ENCODE measurements at places on chromosomes 7 and 10.

DNA sequence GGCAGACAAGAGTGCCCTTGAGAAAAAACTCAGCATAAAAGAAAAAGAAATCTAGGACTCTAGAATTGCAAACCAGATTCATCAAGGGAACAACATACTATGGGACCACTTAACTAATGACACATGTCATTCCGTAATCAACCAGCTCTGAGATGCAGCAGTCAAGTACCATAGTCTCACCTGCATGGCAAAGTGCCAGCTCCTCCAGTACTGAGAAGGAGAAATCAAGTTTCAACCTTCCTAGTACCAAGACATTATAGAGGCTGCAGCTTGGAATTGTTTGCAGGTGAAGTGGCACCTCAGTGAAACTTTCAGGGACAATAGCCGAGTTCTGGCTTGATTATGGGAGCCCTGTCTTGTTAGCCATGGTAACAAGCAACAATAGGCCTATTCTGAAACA lies 11.5 kb downstream of the STEAP1 start:
- DNase-seq = peak; percentile 35

DNA sequence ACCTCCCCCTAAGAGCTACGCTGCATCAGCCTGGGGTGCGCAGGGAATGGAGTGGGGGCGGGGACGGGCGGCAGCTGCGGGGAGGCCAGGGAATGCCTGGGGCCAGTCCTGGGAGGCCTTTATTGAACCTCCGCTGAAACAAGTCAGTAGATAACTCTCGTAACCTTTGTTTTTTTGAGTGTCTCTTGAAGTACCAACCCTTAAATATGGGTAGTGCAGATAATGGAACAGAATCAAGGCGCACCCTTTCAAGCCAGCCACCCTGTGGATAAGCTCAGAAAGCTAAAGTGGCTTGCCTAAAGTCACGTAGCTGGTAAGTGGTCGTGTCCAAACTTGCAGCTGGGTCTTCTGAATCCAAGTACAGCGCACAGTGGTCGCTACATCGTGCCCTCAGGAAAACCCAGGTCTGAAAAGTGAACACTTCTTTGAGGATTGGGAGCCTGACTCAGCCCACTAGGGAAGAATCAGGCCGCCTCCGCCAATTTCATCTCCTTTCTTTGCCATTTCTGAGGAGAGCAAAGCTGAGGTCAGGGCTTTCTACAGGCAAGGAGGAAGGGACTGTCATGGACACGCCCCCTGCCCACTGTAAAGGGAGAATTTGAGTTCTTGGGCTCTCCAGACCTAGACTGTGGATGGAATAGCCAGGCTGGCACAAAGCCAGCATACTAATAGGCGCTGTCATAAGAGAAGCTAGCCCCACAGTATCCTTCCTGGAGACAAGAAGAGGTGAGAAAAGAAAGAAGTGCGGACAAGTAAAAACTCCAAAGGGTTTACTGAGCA lies 3.2 kb upstream of the EGR2 start:
- DNase-seq = no peak

DNA sequence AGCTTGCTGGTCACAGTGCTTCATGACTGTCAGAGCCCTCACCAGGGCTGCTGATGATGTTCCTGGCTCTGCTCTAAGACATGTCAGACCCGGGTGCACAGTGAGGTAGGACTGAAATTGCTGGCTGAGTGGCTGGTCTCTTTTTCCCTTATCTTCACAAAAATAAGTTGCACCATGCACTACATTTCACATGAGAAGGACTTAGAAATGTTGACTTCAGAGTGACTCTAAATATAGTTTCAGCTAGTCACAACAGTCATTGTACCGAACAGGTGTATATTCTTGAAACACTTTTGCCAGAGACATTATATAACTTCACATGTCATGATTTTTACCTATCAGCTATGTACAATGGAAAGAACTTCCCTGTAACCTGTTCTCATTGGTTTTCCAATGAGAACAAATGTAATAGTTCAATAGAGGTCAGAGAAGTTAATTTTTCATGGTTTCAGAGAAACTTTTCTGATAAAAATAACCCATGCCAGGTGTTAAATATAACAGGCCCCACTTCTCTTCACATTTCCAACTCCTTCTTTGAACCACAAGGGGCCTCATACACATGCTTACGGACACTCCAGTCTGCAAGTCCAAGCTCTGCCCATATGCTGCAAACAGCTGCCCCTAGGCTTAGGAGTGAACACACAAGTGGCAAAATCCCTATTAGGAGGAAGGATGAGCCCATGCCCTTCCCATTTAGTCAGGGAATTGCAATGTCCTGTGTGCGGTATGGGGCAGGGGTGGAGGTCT lies 115.6 kb downstream of the CDK6 start:
- DNase-seq = no peak

DNA sequence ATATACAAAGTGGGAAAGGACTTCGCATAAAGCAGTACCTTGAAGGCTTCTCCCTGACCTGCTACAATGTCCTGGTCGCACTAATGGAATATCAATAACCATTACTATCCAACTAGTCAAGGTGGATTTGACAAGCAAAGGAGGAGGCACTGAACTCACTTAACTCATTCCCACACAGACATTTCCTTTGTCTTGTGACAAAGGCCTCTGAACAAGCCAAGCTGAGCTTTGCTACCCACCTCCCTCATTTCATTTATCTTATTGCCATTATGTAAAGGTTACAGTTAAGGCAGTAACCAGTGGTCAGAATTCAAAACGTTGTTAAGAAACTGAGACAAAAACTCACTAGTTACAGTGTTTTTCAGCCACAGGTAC lies 7.3 kb downstream of the ELMO1 start:
- no peak for DNase-seq

DNA sequence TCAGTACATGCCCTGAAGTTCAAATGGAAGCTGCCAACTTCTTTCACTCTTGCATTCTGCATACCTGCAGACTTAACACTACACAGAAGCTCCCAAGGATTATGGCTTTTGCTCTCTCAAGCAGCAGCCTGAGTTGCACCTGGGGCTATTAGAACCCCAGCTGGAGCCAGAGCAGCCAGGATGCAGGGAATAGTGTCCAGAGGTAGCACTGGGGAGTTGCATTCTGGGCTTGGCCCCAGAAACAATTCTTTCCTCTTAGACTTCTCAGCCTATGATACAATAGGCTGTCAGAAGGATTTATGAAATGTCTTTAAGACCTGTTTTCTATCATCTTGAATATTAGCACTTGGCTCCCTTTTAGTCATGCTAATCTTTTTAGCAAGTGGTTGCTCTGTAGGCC lies 886.7 kb upstream of the GHITM start:
- no peak for DNase-seq

DNA sequence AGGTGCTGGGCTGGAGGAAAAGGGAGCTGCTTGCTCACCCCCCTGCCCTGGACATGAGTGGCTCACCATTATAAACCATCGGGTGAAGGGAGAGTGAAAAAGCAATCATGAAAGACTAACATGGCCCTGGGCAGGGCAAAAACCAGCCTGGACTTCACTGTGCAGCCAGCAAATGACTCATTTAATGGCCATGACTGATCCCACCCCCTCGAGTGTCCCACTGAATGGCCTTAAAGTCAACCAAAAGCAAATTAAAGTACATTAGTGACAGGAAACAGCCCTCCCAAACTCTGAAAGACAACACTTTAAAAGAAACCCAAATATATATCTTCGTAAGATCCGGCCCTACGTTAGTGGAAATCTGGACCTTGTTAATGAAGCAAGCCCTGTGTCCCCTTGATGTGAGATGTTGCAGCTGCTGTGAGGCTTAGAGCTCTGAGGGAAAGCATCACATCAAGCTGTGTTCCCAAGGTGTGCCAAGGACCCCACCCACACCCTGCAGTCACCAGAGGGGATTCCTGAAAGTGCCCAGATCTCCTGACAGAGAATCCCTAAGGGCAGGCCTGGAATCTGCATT lies 31.2 kb downstream of the ADCYAP1R1 start:
- DNase-seq = no peak

GRCh38 chr7:33596686-33597085 lies 308.7 kb upstream of the BMPER start:
- DNase-seq = no peak

GRCh38 chr10:43901302-43901701 lies 252.6 kb upstream of the ZNF32 start:
- no peak for DNase-seq

- no peak for DNase-seq
Observed at GRCh38 chr7:26321435-26321834, 29.8 kb downstream of the SNX10 start.

DNA sequence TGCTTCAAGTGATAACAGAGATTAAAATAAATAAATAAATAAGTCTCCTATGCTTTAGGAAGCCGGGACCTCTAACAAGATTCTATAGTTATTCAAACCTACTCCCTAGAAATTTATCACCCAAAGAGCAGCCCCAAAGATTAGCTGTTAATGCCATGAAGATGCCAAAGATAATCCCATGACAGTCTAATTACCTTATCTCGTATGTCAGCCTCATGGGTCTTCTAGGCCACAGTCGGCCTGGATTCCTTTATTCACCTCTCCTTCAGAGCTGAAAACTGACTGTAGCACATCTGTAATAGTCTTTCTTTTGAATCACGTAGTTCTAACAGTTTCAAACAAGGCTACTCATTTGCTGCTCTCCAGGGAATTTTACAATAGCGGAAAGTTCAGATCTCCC lies 24.2 kb downstream of the COL1A2 start:
- no peak for DNase-seq

- DNase-seq = no peak
Observed at GRCh38 chr10:108789336-108789735, 1134.0 kb downstream of the XPNPEP1 start.

- no peak for DNase-seq
Observed at GRCh38 chr7:17062151-17063044, 180.6 kb upstream of the AGR3 start.

GRCh38 chr10:88111294-88111693 lies 247.9 kb downstream of the PTEN start:
- DNase-seq = no peak

DNA sequence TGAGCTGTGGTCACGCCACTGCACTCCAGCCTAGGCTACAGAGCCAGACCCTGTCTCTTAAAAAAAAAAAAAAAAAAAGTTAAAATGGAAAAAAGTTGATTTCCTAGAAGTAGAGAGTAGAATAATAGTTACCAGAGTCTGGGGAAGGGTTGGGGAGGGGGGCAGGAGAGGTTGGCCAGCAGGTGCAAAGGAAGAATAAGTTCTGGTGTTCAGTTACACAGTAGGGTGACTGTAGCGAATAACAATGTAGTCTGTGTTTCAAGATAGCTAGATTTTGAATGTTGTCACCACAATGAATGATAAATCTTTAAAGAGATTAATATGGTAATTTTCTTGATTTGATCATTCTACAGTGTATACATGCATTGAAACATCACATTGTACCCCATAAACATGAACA lies 142.9 kb downstream of the NRF1 start:
- no peak for DNase-seq

DNA sequence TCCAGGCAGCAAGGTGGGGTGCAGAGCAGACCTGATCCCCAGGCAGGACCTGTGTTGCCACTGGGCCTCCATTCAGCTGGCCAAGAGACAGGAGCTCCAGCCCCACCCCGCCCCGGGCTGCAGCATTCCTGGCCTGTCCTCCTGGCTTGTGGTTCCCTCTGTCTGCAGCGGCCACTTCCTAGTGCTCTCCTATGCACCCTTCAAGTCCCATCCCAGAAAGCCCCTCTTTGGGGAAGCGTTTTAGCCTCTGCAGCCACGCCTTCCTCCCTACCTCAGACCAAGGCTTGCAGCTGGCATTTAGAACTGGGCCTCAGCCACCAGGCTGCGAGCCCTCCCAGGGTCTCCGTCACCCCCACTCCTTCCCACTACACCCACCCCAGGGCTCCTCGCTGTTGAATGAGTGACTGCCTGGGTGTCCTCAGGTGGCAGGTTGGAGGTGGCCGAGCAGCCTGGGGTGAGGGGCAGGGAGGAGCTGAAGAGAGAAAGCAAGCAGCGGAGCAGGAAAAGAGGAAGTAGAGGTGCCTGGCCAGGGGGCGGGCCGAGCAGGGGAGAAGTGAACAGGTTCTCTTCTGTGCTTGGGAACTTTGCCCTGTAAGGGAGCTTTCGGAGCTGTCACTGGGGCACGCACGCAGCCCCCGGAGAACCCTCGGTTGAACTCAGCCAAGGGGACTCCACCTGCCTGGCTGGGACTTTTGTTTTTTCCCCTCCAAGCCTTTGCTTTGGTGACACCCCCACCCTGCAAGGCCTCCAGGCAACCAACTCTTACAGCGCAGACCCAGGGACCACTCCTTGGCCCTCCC lies 109.1 kb upstream of the TNRC18 start:
- no peak for DNase-seq

DNA sequence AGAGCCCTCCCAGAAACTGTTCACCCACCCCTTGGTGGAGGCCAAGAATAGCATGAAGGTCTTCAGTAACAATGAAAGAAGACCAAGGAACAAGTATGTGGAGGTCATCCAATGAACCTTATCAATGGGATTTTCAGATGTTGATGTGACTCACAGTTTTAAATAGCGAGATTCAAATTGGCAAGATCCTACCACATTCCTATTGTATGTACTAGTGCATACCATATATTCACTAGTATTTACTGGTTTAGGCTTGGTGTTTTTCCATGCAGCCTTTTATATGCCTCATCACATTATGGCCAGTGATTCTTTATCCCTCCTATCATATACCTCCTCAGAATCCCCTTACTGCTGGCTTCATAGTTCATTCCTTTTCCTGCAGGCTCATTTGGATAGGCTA lies 54.4 kb downstream of the ITGB8 start:
- DNase-seq = no peak

GRCh38 chr7:82080254-82080927 lies 310.5 kb upstream of the HGF start:
- no peak for DNase-seq

- no peak for DNase-seq
Observed at GRCh38 chr7:31933481-31933880, 136.7 kb downstream of the PDE1C start.

GRCh38 chr10:6269432-6269831 lies 66.7 kb downstream of the PFKFB3 start:
- no peak for DNase-seq

- DNase-seq = peak; percentile 63
Observed at GRCh38 chr10:117005026-117005526, at the start of gene SHTN1. SHTN1 (minus strand) TSS chr10:117005187; CDS start chr10:117005079, 108 bp downstream.

GRCh38 chr10:79333513-79333912 lies 13.8 kb upstream of the PPIF start:
- no peak for DNase-seq

GRCh38 chr7:28613262-28613661 lies 200.9 kb downstream of the CREB5 start:
- DNase-seq = no peak

- peak; percentile 64 for DNase-seq
Observed at GRCh38 chr7:38105874-38106483, 72.1 kb upstream of the STARD3NL start.

DNA sequence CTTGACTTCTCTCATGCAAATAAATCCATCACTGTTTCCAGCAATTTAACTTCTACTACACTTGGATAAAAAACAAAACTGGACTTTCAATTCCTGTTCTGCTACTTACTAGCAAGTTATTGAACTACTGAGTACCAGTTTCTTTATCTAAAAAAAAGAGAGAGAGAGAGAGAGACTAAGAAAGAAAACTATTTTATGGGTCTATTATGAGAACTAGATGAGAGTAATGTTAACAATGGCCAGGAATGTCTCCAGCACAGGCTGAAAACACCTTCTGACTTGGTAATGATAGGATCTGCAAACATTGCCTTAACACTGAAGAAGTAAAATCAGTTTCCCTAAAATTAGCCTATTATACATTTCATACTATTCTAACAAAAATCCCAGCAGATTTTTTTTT lies 5.2 kb downstream of the TSPAN12 start:
- DNase-seq = no peak

- DNase-seq = no peak
Observed at GRCh38 chr10:84329986-84330651, 1.7 kb downstream of the CCSER2 start.
